Cerebellar cortex (tissue), 1 donor: ENCODE measurements at places on chromosomes 1 and 21.

- peak; percentile 79 for DNase-seq
These were observed 490.9 kb downstream of the NPHP4 start for GRCh38 chr1:5501206-5501930.

GRCh38 chr1:14260480-14260879, 338.0 kb upstream of the KAZN start:
- DNase-seq, result no peak

DNA sequence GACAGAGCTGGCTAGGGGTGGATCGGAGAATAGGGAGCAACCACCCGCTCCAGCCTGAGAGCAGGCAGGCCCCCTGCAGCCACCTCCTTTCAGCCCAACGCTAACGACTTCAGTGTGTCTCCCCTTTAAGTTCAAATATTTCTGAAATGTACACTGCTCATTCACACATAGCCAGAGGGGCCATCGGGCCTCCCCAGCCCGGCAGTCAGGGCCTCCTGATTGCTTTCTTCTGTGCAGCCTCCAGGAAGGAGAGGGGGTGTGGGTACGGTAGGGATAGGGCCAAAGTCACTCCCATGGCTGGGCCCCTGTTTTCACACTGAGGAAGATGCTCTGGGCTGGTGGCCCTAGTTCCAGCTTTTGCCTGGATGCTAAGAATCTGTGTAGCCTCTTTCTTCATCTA, 64.8 kb downstream of the EPHB2 start:
- no peak for DNase-seq

DNA sequence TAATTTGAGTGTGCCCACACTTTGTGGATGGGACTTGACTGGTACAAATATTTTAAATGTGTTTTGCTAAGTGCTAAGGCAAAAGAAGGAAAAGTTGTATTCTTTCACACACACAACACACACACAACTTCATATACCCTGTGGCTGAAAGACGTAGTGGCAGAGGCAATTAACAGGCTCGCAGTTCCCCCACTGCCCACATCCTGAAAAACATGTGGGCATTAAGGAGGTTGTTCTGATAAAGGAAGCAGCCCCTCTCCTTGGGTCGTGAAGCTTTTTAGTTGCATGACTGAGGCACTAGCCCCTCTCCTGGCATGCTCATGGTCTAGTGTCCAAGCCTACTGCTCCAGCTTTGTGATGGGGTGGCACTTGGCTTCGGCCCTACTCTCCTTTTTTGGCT, 14.3 kb upstream of the ADAM30 start:
- DNase-seq, result no peak

DNA sequence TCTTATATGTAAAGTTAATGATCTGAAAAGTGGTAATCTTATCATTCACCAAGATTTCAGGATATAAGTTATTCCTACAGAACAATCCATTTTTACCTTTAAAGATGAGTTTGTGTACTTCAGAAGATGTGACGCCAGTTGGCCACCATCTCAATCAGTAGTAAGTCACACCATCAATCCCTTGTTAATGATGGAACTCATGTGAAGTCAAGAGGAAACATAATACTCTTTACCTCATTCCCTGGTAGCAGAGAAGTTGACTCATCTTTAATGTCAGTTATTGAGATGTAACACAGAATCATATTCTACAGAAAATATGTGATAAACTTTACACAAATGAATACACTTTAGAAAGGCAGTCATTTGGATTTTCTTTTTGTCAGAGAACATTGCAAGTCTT, 38.2 kb downstream of the MRPL39 start:
- no peak for DNase-seq

DNA sequence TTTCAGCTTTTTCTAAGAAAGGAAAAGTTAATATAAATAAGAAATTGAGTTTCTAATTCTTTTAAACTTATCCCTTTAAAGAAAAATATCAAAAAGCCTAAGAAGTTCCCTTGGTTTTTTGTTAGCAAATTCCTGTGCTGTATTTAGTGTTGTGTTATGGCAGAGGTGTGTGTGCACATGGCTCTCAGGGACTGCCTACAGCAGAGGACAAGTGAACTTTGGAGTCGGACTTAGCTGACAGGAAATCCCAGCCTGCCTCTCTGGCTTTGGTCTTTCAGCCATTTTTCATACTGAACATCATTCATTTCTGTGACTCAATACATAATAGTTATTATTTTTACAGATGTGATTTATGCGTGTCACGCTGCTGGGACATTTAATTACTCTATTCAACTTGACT, 149.6 kb downstream of the FMN2 start:
- DNase-seq, result no peak

- no peak for DNase-seq
These were observed 454.4 kb upstream of the ADGRL4 start for GRCh38 chr1:79460773-79461436.

DNA sequence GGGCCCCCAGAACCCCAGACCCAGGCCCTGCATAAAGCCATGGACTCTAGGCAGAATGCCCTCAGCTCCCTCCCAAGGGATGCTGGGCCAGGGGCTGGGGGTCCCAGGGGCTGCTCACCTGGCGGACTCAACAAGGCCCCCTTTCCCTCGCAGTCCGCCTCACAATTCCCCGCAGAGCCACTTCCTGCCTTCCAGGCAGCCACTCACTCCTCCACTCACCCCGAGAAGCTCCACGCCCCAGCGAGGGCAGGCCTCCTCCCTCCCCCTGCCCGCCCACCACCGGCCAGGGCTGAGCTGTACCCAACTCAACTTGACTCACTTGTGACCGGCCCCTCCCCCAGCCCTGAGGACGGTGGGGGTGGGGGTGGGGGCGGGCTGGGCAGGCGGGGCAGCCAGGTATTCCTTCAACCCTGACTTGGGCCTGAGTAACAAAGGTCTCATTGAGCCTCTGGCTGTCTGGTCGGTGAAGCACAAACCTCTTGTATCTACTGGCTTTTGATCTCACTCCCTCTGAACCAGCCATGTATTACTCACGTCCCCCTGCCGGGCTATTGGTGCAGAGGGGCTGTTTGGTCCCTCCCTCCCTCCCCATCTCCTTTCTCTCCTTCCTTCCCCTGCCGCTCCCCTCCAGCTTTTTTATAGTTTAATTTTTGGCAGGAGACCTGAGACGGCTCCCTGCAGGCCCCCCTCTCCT, 5.9 kb downstream of the BLACAT1 start:
- DNase-seq, result peak; percentile 77

- DNase-seq, result no peak
These were observed 3.2 kb downstream of the TEX50 start for GRCh38 chr1:173638043-173639021.

DNA sequence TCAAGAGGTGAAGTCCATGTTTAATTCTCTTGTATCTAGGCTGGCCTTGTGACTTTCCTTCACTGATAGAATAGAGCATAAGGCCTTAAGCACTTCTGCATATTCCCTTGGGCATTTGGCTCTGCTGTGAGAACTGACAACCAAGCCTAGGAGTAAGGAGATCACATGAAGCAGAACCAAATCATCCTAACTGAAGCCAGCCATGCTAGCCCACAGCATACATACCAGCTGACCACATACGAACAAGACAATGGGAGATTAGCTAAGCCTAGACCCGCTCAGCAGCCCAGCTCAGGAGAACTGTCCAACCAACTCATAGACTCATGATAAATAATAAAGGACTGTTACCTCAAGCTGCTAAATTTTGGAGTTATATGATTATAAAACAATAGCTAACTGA, 114.6 kb upstream of the NEK7 start:
- DNase-seq, result no peak

DNA sequence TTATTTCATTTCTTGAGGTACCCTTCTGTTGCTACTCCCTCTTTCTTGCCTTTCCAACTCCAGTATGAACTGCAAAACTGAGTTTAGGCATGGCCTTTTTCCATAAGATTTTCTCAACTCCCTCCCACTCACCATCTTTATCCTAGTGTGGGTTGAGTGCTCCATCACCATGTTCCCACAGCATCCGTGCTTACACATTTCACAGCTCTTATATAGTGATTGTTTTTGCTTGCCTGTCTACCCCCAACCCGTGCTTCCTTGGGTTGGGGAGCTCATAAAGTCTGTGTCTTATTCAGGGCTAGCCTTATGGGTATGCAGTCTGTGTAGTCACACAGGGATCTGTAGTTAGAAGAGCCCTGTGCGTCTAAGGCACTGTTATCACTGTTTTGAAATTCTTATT, 68.2 kb upstream of the CCDC190 start:
- DNase-seq, result no peak

- no peak for DNase-seq
These were observed 420.1 kb downstream of the DISC1 start for GRCh38 chr1:232046451-232047306.

- no peak for DNase-seq
These were observed 457 bp downstream of the TRAPPC3 start for GRCh38 chr1:36148821-36149236.

DNA sequence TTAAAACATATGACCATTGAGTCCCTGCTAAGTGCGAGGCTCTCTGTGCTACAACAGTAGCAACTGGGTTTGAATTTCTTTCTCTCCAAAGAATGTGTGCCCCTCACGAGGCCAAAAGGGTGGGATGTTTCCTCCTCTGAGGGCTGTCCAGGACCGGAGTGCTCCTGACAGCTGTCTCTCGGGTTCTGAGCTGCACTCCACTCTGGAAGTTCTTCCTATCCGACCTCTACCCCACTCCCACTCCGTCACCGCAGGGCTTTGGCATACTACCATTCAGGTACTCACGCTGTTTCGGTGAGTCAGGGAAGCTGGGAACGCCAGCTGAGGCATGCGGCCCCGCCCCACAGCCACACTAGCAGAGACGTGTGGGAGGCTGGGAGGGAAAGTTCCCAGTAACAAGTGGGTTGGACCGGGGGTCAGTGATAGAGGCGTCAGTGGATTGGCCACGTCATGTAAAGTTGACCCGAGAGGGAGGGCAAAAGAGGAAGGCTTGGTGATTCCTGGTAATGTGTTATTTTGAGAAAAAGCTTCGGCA, 705 bp upstream of the SLC50A1 start:
- peak; percentile 73 for DNase-seq

DNA sequence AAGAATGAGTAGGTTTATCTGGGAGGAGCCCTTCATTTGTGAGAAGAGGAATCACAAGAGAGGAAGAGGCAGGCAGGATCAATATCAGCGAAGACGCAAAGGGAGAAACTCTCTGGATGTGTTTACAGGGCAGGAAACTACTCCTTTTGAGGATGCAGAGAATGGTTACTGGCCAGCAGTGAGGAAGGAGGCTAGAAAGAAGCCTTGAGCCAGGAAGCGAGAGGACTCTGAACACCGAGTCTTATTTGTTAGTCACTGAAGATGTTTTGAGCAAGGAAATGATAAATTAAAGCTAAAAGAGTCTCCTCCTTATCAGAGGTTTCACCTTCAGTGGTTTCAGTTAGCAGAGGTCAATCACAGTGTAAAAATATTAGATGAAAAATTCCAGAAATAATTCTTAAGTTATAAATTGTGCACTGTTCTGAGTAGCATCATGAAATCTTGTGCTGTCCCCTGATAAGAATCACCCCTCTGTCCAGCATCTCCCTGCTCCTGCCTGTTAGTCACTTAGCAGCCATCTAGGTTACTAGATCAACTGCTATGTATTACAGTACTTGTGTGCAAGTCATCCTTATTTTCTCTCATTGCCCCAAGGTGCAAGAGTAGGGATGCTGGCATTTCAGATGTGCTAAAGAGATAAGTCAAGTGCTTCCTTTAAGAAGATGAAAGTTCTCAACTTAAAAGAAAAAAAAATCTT, 43.5 kb downstream of the WLS start:
- DNase-seq, result no peak

DNA sequence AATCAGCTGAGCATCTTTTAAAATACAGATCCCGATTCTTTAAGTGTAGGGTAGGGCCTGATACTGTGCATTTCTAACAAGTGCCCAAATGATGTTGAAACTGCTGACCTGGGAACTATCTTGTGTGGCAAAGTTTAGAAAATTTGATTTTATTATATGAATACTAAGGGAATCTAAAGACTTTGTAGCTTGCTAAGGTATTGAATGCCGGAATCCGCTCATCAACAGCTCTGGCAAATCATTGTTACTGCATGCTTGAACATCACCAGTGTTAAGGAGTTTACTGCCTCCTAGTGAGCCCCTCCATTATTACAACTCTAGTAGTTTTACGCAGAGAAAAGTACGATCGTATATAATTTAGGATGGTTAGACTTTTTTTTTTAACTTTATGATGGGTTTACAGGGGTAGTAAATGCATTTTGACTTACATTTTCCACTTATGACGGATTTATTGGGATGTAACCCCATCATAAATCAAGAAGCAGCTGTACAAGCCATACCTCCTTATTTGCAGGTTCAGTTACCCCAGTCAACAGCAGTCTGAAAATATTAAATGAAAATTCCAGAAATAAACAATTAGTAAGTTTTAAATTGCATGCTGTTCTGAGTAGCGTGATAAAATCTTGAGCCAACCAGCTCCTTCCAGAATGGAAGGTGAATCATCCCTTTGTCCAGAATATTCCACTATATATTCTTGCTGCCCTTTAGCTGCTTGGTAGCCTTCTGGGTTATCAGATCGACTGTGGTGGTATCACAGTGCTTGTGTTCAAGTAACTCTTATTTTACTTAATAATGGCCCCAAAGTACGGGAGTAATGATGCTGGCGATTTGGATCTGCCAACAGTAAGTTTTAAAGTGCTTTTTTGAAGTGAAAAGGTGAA, 892 bp downstream of the TYW3 start:
- DNase-seq, result peak; percentile 84

GRCh38 chr1:41683681-41684500, 199.4 kb upstream of the EDN2 start:
- DNase-seq, result no peak

DNA sequence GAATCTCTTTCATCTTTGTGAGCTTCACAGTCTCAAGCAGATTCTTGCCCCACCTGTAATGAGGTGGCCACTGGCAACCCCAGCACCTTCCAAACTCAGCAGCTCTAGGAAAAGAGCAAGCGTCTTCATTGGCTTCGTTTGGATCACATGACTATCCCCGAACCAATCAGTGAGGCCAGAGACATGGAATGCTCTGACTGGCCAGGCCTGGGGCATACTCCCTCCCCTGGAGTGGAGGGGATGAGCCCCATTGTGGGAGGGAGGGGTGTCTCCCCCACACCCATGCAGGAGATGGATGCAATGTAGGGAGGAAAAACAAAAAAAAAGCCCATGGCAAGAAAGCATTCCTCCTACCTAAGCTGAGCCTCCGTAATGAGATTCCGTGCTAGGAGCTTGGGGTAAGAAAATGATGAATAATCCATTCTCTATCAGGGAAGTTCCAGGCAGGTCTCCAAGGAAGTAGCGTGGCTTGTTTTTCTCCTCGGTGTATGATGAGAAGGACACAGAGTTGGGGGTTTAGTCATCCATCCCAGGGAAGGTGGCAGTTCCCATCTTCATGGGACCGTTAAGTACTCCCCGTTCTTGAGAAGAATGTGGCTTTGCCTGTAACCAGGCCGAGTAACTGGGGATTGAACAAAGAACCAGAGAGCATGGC, 32.7 kb downstream of the FHAD1 start:
- no peak for DNase-seq

- no peak for DNase-seq
These were observed 50.6 kb downstream of the RPS6KA1 start for GRCh38 chr1:26580116-26580515.

GRCh38 chr1:87757676-87758075, 429.0 kb downstream of the LMO4 start:
- no peak for DNase-seq

GRCh38 chr1:211526101-211526500, 34.1 kb upstream of the RD3 start:
- no peak for DNase-seq

GRCh38 chr1:183353597-183353996, 64.6 kb downstream of the NMNAT2 start:
- peak; percentile 54 for DNase-seq
